ENCODE measurements at places on chromosomes 1 and 21. TPM values are rescaled to one million over a fixed set of nuclear protein-coding genes. Genes with fewer than 3 reads are reported as not detected.
A peak's percentile ranks its signal among the peaks of the same experiment; 100 is the strongest.

The SPRR2E gene
- total RNA-seq, result not detected

DNA sequence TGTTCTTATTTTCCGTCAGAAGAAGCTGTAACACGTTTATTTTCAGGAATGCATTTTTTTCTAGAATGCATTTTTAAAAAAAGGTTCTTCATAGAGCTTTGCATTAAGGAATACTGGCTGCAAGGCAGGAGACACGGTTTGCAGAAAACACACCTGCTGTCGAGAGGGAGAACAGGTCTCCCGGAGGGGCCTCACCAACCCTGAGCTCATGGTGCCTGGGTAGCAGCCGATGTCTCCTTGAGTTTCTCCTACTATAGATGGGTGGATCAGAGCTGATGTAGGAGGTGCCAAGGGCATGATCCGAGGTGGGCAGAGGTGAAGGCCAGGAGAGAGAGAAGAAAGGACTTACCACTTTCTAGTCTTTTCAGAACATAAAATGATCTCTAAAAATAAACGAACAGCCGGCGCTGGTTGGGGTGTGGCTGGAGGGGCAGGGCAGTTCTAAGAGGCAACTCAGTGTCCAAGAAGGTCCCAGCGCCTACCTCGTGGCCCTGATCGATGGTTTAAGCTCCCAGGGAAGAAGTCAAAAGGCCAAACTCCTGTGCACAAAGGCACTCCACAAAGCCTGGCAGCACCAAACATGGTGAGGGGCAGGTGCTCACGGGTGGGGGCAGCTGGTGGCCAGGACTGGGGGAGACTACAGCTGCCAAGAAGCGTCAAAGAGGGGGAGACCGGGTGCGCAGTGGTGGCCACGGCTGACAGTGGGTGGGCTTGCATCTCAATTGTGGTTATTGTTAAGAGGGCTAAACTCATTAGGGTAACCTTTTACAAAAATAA is 12.2 kb downstream of the MORN1 start:
- no peak for DNase-seq

GRCh38 chr1:116923421-116923820 is 13.7 kb downstream of the PTGFRN start:
- no peak for DNase-seq

DNA sequence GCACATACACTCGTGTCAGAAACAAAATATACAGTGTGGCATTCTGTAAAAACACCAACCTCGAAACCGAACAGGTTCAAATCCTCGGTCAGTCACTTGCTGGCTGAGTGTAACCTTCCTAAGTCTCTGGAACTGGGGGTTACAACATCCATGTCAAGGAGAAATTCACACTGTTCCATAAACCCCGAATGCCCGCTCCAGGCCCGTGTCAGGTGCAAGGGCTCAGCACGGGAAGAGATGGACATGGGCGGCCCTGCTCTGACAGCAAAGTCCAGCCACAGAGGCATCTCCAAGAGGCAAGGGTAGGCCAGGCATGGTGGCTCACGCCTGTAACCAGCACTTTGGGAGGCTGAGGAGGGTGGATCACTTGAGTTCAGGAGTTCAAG is 79.5 kb downstream of the SLC66A1 start:
- DNase-seq, result no peak

GRCh38 chr1:153402226-153402625 is 11.4 kb upstream of the S100A8 start:
- no peak for DNase-seq

DNA sequence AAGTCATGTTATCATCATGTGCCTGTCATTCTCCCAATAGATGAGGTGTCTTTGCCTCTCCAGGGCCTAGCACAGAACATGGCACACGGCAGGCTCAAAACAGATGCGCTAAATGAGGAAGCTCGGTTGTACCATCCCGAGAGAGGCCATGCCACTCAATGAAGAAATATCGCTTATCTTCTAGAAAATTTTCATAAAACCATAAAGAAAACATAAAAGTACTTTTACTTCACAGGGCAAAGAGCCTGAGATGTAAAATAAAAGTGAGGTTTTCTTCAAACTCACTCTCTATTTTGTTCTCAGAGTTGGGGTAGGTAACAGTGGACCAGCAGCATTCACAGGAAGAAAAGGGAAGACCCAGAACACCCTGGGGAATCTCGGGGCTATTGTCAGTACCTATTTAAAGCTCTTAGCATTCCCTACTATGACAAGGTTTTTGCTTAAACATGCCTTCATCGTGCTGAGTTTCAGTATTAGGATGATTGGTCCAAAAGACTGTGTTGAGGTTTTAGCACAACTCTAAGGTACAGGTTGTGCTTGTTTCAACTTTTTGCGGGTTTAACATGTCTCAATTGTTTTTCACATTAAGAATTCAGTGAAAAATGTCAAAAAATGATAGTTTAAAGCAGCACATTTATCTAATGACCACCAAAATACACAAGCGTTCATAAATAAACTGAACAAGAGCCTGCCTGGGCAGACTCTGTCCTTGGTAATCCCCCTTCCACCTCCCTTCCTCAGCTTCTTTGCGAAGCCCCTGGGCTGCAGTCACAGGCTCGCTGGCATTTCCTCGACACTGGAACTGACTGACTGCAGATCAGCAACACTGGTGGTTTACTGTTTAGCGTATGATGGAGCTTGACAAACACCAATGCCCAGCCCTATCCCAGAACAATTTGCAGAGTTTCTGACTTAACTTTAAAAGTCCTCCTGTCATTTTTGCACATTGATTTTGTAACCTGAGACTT is 55.6 kb downstream of the COQ8A start:
- no peak for DNase-seq

DNA sequence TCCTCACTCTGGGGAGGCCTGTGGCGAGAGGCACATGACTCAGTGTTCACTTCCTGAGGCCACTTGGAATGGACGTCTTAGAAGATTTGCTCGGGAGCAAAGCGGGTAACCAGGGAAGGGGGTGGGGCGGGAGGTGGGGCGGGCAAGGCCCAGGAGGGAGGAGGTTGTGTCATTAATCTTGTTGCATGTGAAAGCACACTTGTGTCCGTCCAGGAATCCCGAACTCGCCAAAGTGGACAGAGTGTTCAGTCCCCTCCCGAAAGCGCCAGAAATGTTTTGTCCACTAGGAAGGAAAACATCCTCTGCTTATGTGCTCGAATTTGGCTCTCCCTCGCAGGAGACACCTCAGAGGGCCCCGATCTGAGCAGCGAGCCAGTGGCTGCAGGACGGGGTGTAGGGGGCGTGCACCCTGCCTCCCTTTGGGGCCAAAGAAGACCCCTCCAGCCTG is 84.2 kb downstream of the SPSB1 start:
- DNase-seq, result peak; percentile 47

- no peak for DNase-seq
Observed at GRCh38 chr1:112063781-112064728, 74.6 kb upstream of the KCND3 start.

GRCh38 chr1:17441265-17441992 is 2.0 kb upstream of the RCC2 start:
- DNase-seq, result peak; percentile 64

GRCh38 chr1:208158640-208159554 is 85.3 kb downstream of the PLXNA2 start:
- no peak for DNase-seq

DNA sequence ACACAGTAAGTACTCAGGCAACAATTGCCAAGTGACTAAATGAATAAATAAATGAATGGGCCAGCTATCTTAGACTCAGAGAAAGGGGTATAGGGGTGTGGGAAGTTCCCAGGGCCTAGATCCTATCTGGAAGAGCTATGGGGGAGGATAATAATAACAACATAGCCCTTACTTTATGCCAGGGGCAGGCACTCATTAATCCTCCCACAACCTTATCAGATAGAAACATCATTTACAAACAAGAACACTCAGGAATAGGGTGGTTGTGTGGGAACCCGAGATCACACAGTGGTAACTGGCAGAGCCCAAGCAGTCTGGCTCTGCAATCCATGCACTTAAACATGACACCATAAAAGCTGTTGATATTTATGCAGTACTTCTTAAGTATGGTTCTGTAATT is 128.2 kb upstream of the SPATA6 start:
- no peak for DNase-seq

GRCh38 chr1:172818841-172819527 is 160.1 kb downstream of the FASLG start:
- no peak for DNase-seq

Measured in IMR-90 (cell line).